ENCODE measurements at places on chromosomes 13 and 19.

- no peak for DNase-seq
Observed at GRCh38 chr19:31109636-31110035, 239.6 kb downstream of the TSHZ3 start.

DNA sequence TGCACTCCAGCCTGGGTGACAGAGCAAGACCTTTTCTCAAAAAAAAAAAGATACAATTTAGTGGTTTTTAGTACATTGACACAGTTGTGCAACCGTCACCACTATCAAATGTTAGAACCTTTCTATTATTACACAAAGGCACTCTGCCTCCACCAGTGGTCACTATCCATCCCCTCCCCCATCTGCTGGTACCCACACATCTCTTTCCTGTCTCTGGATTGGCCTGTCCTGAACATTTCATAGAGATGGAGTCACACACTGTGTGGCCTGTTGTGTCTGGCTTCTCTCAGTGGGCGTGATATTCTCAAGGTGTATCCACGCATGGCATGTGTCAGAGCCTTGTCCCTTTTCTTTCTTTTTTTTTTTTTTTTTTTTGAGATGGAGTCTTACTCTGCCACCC lies 11.2 kb downstream of the KDM4B start:
- DNase-seq = no peak

GRCh38 chr19:4149518-4150288 lies 3.7 kb upstream of the CREB3L3 start:
- DNase-seq = peak; percentile 77

DNA sequence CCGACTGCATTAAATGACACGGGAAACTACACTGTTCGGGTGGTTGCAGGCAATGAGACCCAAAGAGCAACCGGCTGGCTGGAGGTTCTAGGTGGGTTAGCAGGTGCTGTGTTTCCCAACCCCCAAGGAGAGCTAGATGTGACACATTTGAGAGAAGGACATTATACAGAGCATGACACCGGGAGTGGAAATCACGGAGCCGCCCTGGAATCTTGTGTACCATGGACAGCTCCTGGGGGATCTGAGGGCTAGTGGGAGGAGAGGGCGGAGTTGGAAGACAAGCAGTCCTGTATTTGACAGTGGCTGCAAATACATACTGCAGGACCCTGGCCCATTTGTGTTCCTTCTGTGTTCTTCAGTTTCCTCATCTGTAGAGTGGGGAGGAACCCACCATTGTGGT lies 2.3 kb downstream of the CEACAM18 start:
- no peak for DNase-seq

DNA sequence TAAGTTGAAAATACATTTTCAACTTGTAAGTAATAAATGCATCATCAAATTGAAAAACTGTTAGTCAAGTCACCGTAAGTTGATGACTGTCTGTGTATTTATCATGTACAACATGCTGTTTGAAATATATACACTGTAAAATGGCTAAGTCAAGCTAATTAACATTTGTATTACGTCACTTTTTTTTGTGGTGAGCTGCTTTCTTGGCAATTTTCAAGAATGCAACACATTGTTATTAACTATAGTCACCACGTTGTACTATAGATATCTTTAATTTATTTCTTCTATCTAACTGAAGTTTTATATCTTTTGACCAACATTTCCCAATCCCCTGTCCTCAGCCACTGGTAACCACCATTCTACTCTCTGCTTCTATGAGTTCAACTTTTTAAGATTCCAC lies 57.0 kb downstream of the RBM26 start:
- no peak for DNase-seq

DNA sequence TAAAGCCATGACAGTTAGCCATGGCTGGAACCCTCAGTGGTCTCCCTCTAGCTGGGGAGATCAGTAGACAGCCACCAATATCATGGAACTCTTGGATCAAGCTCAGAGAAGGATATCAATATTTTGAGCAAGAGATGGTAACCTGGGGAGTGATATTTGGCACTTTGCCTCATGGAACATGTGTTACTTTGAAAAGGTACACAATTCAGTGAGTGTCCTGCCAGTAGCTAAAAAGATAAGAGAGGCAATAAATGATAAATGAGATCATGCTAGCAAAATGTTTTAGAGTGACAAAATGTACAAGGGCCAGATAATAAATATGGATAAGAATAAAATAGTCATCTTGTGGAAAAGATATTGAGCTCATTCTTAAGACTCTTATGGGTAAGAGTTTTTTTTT lies 1618.7 kb downstream of the OLFM4 start:
- no peak for DNase-seq

DNA sequence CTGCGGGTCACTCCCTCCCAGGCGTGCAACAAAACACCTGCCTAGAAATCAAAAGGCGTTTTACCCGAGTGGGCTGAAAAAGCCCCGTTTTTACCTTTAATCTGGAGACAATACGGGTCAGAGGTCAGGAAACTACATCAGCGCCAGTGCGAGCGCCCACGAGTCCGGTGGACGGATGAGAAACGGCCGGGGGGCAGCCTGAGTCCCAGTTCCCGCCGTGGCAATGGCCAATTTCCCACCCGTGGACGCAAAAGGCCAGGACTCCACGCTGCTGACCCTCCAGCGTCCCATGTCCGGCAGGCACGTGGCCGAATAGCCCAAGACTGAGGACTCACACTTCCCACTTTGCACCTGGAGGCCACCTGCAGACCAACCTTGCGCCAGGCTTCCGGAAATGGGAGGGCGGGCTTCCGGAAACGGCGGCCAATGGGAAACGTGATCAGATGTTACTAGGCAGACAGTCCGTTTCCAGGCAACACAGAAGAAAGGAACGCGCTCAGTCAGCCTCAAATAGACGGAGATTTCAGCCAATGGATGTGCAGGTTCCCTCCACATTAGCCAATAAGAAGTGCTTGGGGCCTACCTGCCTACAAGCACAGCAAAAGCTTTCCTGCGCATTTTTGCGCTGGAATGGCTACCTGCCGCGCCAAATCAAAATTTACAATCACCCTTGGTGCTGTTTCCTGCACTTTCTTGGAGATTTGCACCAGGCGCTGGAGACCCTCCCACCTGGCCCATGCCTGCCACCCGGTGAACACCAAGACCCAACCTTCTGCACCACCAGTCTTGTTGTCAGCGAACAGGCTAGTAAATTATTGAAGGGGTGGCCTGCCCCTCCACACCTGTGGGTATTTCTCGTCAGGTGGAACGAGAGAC lies 47.4 kb downstream of the ZFP14 start:
- peak; percentile 96 for DNase-seq

- DNase-seq = no peak
Observed at GRCh38 chr13:30143666-30144400, 163.5 kb downstream of the KATNAL1 start.

GRCh38 chr13:38180670-38181069 lies 169.0 kb upstream of the UFM1 start:
- DNase-seq = no peak

DNA sequence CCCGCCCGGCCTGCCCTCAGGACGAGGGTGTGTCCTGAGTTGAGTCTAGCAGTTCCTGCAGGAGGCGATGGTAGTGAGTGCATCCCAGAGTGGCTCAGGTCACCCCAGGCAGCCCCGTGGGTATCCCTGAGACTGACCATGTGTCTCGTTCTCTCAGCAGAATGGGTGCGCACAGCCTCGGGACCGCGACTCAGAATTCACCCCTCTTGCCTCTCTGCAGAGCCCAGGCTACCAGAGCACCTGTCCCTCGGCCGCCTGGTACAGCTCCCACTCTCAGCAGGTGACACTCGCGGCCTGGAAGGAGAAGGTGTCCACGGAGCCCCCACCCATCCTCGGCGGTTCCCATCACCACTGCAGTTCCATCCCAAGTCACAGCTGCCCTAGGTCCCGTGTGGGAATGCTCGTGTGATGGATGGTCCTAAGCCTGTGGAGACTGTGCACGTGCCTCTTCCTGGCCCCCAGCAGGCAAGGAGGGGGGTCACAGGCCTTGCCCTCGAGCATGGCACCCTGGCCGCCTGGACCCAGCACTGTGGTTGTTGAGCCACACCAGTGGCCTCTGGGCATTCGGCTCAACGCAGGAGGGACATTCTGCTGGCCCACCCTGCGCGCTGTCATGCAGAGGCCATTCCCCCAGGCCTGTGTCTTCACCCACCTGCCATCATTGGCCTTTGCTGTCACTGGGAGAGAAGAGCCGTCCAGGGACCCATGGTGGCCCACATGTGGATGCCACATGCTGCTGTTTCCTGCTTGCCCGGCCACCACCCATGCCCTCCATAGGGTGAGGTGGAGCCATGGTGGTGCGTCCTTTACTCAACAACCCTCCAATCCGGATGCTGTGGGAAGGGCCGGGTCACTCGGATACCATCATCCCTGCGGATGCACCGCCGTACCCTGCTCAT lies 87.1 kb upstream of the MCF2L start:
- DNase-seq = no peak

- no peak for DNase-seq
Observed at GRCh38 chr13:102901615-102902305, 55.9 kb downstream of the ERCC5 start.

DNA sequence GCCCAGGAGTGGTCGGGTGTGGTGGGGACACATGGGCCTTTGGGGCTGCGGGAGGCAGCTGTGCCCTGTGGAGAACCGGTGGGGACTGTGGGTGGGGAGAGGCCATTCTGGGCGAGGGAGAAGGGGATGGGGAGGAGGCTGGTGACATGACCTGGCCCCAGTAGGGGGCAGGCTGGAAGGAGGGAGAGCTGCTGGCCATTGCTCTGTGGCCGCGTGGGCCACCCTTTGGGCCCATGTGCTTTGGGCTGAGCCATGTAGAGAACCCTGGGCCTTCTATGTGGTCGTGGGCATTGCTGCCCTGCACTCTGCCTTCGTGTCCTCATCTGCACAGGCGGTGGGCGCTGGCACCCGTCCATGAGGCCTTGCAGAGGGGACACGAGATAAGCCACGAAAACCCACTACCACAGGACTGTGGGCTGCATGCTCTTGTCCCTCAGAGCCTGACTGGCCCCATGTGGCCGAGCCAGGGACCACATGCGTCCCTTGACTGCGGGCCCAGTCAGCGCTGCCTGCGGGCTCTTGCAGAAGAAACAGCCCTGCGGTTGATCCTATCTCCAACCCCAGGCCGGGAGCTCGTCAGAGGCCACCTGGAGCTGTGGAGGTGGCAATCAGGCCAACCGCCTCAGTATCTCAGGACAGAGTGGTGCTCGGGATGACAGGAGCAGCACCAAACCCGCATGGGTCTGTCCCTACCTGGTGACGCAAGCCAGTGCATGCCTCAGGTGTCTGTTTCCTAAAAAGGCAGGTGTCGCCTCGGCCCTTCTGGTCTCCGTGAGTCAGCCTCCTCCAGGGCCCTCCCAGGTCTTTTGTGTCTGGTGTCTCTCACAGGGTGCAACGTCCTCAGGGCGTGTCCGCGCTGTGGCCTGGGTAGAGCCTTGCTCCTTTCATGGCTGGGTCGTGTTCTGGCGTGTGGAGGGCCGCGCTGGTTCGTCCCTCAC lies 14.3 kb downstream of the FZR1 start:
- DNase-seq = no peak

DNA sequence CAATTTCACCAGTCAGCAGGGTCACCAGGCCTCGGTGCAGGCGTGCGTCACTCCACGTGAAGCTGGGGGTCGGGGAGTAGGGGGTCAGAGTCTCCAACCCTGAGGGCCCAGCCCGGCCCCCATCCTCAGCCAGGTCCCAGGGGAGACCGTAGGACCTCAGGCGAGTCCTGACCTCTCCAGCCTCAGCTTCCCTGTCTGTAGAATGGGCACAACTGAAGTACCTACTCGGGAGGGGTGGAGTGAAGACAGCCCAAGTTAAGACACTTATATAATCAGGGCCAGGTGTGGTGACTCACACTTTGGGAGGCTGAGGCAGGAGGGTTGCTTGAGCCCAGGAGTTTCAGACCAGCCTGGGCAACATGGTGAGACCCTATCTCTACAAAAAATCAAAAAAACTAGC lies 2.7 kb upstream of the SPACA4 start:
- no peak for DNase-seq

DNA sequence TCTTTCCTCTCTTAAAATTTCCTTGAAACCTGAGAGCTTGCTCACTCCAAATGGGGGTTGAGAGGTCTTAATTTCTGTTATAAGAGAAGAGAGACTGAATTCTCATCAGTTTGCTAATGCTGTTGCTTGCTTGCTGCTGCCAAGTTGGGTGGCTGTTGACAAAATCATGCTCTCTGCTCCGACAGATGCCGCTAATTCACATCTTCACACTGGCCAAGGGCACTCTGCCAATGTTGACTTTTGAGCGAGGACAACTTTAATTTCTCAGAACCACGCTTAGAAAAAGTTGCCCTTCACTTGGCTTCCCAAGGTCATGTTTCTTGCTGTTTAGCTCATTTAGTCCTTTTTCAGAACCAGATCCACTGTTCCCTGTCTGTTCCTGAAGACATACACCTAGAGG lies 402.9 kb downstream of the HS6ST3 start:
- no peak for DNase-seq

DNA sequence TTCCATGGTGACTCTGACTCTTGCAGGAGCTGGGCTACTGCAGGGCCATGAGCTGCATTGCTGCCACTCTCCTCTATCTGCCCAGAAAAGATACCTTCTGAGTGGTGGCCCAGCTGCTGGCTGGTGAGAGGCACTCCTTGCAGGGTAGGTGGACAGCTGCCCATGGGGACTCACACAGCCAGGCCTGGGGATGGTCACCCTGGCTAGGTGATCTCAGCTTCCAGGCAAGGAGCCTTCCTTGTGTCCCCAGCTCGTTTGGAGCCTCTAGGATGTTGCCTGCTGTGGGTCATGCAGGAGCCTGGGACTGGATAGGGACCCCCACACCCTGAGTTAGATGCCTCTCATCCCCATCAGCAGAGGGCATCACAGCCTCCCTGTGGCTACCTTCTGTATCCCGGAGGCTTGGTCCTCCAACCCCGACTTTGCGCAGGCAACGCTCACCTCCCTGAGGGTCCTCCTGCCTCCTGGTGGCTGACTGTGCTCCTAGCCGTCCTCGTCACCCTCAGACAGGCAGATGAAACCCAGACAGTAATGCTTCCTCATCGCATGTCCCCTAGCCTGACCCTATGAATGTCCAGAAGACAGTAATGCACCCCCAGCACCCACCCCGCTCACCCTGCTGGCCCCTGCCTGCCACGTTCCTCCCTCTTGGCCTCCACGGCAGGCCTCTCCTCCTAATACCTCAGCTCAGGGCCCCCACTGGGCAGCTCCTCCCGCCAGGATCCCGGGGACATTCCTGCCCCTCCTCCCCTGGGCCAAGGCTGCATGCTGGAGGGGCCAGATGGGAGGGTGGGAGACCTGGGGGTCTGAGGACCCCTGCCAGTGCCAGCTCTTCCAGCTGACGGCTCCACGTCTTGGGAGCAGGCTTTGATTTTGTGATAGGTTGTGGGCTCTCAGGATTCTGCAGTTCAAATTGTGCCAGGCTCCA lies 13.6 kb upstream of the ZNF14 start:
- DNase-seq = no peak
